ENCODE measurements at places on chromosomes 1 and 21. TPM values are rescaled to one million over a fixed set of nuclear protein-coding genes. Genes with fewer than 3 reads are reported as not detected.

Gene LORICRIN
- total RNA-seq, result not detected

Gene OR2T2
- total RNA-seq, result not detected

DNA sequence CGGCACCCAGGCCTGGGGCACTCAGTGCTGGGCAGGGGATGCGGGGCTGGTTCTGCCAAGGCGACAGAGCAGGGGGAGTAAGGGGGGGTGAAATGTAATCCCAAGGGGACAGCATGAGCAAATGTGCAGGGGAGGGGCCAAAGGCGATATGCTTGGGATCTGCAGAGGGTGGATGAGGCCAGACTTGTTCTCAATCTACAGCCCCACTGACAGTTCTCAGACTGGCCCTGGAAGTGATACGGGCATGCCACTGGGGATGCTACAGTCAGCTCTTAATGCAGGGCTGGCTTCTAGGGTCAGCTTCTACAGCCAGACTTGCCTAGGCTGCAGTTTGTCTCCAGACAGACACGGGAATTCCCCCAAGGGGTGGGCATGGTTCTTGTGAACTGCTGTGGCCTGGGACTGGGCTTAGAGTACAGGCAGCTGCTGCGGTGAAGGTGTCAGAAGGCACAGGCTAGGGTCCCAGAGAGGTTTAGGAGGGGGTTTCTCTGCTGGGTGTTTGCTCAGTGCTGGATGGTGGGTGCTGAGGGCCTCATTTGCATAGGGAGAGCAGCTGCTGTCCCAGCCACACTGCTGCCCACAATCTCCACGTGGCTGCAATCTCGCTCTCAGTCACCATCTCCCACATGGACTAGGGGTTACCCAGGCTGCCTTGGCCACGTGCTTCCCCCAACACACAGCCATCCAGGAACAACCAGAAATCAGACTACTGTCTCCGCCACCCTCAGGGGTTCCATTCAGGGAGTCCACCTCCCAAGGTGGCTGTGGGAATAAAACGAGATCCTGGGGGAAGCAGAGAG lies 190.1 kb downstream of the HIVEP3 start:
- no peak overlapping the region for H3K4me3 ChIP-seq
- no peak overlapping the region for H3K27ac ChIP-seq
- no peaks in the 10 kb centered on the region for H3K27me3 ChIP-seq
- no peaks in the 10 kb centered on the region for H3K36me3 ChIP-seq

Gene SF3B4
- 25.3 TPM for total RNA-seq

DNA sequence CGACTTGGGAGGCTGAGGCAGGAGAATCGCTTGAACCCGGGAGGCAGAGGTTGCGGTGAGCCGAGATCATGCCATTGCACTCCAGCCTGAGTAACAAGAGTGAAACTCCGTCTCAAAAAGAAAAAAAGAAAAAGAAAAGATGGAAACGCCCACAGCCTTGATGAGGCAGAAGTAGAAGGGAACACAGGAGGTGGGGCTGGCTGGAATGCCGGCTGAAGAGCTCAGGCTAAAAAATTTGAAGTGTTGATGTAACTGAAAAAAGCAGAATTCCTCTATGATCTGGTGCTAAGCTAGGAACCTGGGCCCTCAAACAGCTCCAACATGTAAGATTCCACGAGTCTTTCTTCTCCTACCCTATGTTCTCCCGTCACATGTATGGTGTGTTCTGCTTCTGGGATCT lies 53.6 kb downstream of the SLC66A1 start:
- peak overlapping the region; percentile 42 for H3K27ac ChIP-seq
- peaks cover 3% of the 10 kb centered on the region for H3K36me3 ChIP-seq
- H3K4me3 ChIP-seq, result no peak overlapping the region
- DNase-seq, result no peak

DNA sequence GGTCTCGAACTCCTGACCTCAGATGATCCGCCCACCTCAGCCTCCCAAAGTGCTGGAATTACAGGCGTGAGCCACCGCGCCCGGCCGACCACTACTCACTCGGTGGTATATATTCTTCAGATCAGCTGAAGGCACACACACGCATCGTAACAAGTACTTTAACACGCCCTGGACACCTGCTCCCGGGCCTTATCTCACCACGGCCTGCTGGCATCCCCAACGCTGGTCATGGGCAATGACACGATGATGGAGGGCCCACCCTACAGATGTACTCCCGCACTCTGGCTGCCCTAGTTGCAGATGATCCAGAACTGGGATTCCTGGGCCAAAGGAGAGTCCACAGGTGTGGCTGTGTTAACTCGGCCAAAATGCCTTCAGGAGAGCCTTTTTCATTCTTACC lies 11.6 kb downstream of the UBE2J2 start:
- no peak overlapping the region for H3K4me3 ChIP-seq
- peaks cover 70% of the 10 kb centered on the region for H3K36me3 ChIP-seq
- H3K27me3 ChIP-seq, result no peaks in the 10 kb centered on the region

- no peaks in the 10 kb centered on the region for H3K4me1 ChIP-seq
- H3K4me3 ChIP-seq, result no peak overlapping the region
- peaks cover 13% of the 10 kb centered on the region for H3K36me3 ChIP-seq
- DNase-seq, result no peak
- no peak overlapping the region for H3K27ac ChIP-seq
- H3K27me3 ChIP-seq, result no peaks in the 10 kb centered on the region
Observed at GRCh38 chr1:245094954-245095353, 59.8 kb upstream of the KIF26B start.

GRCh38 chr1:196464480-196464941 lies 143.7 kb downstream of the KCNT2 start:
- H3K27ac ChIP-seq, result no peak overlapping the region
- no peaks in the 10 kb centered on the region for H3K36me3 ChIP-seq
- H3K4me3 ChIP-seq, result no peak overlapping the region
- no peak for DNase-seq
- H3K27me3 ChIP-seq, result no peaks in the 10 kb centered on the region

Gene SPRR4
- not detected for total RNA-seq

- H3K27me3 ChIP-seq, result no peaks in the 10 kb centered on the region
- no peak overlapping the region for H3K4me3 ChIP-seq
- no peak overlapping the region for H3K27ac ChIP-seq
- peaks cover 5% of the 10 kb centered on the region for H3K4me1 ChIP-seq
- H3K36me3 ChIP-seq, result peaks cover 5% of the 10 kb centered on the region
- no peak for DNase-seq
Observed at GRCh38 chr1:186183219-186183618, 191.8 kb downstream of the TPR start.

DNA sequence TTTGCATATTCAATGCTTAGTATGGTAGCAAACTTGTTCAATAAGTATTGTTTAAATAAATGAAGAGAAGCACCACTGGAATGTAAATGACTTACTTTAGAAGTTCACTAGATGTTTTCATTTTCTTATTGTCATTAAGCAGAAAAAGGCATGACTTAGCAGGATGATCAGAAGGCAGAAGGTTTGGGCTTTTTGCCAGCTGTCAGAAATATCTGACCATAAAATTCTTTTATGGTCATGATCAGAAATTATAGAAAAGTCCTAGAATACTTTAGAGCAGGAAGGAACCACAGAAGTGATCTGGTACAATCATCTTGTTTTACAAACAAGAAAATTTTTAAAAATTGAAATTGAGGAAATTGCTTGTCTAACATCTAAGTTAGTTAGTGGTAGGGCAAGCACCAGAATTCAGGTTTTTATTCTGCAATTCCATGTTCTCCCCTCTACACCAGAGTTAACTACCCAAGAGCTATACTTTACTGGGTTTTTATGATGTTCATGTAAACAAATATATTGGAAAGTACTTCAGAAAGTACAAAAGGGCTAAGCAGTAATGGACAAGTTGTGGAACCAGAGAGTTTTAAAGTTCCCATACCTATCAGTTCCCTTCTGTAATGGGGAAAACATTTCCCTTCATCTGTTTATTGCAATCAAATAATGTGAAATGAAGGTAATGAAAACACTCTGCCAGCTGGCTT lies 10.1 kb downstream of the FMO5 start:
- no peak overlapping the region for H3K27ac ChIP-seq
- H3K36me3 ChIP-seq, result peaks cover 10% of the 10 kb centered on the region
- DNase-seq, result no peak
- no peaks in the 10 kb centered on the region for H3K4me1 ChIP-seq
- H3K27me3 ChIP-seq, result no peaks in the 10 kb centered on the region

- DNase-seq, result no peak
- H3K27me3 ChIP-seq, result no peaks in the 10 kb centered on the region
- no peaks in the 10 kb centered on the region for H3K36me3 ChIP-seq
- no peak overlapping the region for H3K4me3 ChIP-seq
- no peaks in the 10 kb centered on the region for H3K4me1 ChIP-seq
Observed at GRCh38 chr1:206021626-206022365, 1.9 kb downstream of the CTSE start.

GRCh38 chr1:244458781-244459180 lies 2.3 kb upstream of the CATSPERE start:
- no peak overlapping the region for H3K27ac ChIP-seq
- H3K36me3 ChIP-seq, result no peaks in the 10 kb centered on the region
- H3K4me1 ChIP-seq, result peaks cover 14% of the 10 kb centered on the region
- H3K27me3 ChIP-seq, result no peaks in the 10 kb centered on the region
- no peak overlapping the region for H3K4me3 ChIP-seq
- no peak for DNase-seq

DNA sequence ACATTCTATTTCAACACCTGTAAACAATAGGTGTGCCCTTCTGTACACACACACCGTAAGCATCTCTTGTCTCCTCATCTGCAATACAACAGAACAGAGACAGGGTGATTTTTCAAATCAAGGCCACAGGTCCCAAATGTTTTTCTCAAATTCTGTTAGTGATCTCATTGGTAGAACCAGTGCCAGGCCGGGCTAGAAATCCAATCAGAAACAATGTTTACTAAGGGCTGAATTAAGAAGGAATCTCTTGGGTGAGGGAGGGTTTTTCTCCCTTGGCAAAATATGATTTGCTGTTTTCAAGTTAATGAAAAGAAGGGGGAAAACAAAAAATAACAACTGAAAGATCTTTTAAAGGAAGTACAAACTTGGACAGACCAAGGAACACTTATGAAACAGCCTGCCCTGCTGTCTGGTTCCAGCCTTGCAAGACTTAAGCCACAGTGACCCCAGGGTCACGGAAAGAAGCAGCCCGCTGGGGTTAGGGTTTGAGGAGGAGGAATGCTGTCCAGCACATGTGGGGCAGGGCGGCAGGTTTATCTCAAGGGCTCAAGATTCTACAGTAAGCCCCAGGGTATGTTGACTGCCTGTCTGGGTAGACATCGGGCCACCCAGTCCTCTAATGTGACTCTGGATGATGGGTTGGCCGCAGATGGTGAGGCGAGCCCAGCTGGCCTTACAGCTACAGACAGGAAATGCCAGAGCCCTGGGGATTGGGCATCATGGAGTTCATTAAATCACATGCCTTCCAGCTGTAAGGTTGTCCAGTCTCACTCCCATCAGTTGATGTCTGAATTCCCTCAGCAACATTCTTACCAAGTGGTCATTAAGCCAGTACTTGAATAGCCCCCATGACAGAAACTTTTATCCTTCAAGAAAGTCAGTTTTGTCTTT lies 73.3 kb upstream of the SLC44A3 start:
- H3K27me3 ChIP-seq, result no peaks in the 10 kb centered on the region
- no peak overlapping the region for H3K4me3 ChIP-seq
- H3K27ac ChIP-seq, result no peak overlapping the region
- H3K36me3 ChIP-seq, result no peaks in the 10 kb centered on the region
- H3K4me1 ChIP-seq, result no peaks in the 10 kb centered on the region

Gene TFF3
- 2.9 TPM for total RNA-seq

DNA sequence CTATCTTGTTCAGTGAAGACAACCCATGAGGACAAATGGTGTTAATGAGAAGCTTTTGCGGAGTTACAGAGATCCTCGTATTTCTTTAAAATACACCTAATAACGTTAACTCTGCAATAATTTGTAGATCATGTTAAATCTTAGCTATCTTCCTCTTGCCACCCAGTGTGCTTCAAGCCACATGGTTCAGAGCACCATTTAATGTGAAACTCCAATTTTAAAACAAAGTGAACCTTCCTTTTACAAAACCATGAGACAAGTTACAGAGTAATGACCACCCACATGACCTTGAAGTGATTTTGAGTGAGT lies 1.7 kb upstream of the KCNE2 start:
- H3K27ac ChIP-seq, result no peak overlapping the region
- no peak for DNase-seq
- H3K4me1 ChIP-seq, result peaks cover 3% of the 10 kb centered on the region
- peaks cover 10% of the 10 kb centered on the region for H3K27me3 ChIP-seq

DNA sequence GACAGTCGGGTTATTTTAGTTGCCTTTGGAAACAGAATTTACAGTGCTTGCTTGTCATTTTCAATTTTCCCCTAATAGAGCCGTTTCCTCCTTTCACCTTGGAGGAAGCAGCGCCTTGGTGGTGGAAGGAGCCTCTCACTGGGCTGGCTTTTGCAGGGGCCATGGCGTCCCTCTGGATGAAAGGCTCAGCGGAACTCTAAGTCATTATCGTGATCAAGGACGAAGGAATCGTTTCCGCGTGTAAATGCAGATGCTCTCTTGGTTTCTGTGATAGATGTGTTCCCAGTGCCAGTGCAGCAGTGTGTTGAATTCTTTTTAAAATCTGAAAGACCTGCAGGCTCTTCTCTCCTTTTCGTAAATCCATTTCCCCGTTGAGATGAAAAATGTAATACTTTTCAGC lies 126.2 kb upstream of the LMO4 start:
- H3K27me3 ChIP-seq, result peaks cover 4% of the 10 kb centered on the region
- DNase-seq, result no peak
- H3K4me1 ChIP-seq, result no peaks in the 10 kb centered on the region
- no peaks in the 10 kb centered on the region for H3K36me3 ChIP-seq
- H3K4me3 ChIP-seq, result no peak overlapping the region
